ENCODE measurements at places on chromosomes 3 and 15.

GRCh38 chr3:38257583-38257982 lies 8.0 kb upstream of the SLC22A13 start:
- DNase-seq, result no peak

DNA sequence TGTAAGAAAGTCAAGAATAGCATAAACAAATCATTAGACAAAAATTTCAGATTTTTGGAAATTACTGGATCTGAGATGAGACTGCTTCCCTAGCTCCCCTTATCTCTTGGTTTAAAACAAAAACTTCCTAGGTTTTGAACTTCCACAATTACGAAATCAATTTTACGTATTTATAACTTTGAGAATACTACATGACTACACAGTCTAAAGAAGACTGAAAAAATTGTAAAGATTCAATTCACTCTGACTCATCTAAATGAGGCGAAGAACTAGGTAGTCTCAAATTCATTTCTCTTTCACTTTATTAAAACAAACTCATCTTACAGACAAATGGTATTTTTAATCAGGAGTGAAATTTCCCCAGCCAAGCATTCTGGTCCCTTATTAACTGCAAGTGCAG lies 10.3 kb downstream of the CCDC54 start:
- DNase-seq, result no peak

GRCh38 chr3:188339410-188340295 lies 185.7 kb downstream of the LPP start:
- no peak for DNase-seq

- DNase-seq, result no peak
Observed at GRCh38 chr3:172066880-172067796, 27.8 kb downstream of the FNDC3B start.

- no peak for DNase-seq
Observed at GRCh38 chr15:84831028-84831427, 13.9 kb downstream of the ALPK3 start.

GRCh38 chr15:59018833-59019232 lies 31.4 kb downstream of the RNF111 start:
- DNase-seq, result no peak

GRCh38 chr3:168416446-168416845 lies 320.7 kb upstream of the GOLIM4 start:
- no peak for DNase-seq

All from NCI-H226 (cell line).